M059J (cell line): ENCODE measurements at places on chromosomes 3 and 15. TPM values are rescaled to one million over a fixed set of nuclear protein-coding genes. Genes with fewer than 3 reads are reported as not detected.
A peak's percentile ranks its signal among the peaks of the same experiment; 100 is the strongest.

DNA sequence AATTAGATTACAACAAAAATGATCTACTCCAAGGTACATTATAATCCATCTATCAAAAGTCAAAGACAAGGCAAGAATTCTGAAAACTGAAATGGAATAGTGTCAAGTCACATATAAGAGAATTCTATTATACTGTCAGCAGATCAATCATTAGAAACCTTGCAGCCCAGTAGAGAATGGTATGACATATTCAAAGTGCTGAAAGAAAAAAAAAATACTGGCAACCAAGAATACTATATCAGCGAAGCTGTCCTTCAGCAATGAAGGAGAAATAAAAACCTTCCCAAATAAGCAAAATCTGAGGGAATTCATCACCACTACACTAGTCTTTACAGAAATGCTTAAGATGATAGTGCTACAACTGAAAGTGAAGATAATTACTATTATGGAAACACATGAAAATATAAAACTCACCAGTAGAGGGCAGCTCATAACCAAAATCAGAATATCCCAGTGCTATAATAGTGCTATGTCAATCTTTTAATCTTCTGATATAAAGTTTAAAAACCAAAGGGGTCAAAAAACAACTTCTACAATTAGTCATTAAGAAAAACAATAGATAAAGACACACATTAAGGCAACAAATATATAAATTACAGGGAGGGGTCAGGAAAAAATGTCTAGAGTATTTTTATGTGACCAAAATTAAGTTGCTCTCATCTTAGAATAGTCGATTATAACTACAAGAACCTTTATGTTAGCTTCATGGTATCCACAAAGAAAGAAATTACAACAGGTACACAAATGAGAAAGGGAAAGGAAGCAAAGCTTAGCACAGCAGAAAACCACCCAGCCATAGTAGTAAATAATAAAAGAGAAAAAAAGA, 190.7 kb upstream of the CNTN6 start:
- DNase-seq = no peak

DNA sequence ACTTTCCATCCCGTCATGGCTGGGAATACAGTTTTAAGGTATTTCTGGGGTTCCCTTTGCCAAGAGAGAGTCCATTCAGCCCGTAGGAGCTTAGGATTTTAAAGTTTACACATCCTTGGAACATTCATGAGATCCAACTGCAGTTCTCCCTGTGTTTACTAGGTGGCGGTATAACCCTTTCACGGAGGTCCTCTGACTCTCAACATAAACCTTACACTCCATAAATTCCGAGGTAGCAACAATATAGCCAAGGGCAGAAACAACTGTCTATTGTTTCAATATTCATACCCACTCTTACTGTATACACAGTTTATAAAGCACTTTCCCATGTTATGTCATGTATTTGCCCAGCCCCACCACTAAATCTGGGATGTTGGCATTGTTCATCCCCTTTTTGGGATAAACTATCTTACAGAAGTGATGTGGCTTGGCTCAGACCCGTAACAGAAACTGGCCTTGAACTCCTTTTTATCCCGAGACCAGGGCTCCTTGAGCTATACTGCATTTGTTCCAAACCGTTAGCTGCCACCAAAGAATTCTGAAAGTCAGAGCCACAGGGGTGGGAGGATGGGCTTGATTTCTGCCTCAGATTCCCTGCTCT, 69.2 kb upstream of the COL6A5 start:
- DNase-seq = peak; percentile 45

- DNase-seq = peak; percentile 76
Observed at GRCh38 chr3:193972832-193973231, 163.1 kb upstream of the HES1 start.

- DNase-seq = peak; percentile 86
Observed at GRCh38 chr15:29698030-29698701, 124.1 kb downstream of the TJP1 start.

The NOX5 gene
- total RNA-seq = 0.34 and 1.1 TPM in 2 replicates

GRCh38 chr15:58880320-58880719, 53.2 kb downstream of the SLTM start:
- no peak for DNase-seq

GRCh38 chr15:44719293-44719999, 8.1 kb downstream of the B2M start:
- peak; percentile 91 for DNase-seq

The KY gene
- total RNA-seq = 0.66 and 0.76 TPM in 2 replicates

DNA sequence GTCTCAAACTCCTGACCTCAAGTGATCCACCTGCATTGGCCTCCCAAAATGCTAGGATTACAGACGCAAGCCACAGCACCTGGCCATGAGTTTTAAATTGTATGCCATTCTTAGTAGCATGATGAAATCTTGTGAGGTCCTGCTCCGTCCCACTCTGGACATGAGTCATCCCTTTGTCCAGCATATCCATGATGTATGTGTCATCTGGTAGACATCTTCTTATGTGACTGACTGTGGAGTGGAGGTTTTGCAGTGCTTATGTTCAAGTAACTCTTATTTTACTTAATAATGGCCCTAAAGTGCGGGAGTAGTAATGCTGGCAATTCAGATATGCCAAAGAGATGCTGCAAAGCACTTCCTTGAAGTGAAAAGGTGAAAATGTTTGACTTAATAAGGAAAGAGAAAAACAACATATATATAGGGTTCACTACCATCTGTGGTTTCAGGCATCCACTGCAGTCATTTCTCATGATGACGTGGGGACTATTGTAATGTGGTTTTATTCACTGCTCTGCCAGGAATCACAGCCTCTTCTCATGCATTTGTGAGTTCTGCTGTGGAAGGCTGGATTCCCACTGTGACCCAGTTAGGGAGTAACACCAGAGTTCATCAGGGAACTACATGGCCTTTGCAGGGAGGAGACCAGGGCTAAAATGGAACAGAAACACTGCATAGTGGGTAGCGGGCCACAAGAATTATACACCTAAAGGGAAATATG, 204.6 kb upstream of the STRIT1 start:
- peak; percentile 70 for DNase-seq

The BFSP2 gene
- not detected in 2 replicates for total RNA-seq

- no peak for DNase-seq
Observed at GRCh38 chr15:98686983-98687382, 38.6 kb downstream of the IGF1R start.

The GABRA5 gene
- total RNA-seq = 0.57 TPM in 1 of 2 replicates, not detected in the other

DNA sequence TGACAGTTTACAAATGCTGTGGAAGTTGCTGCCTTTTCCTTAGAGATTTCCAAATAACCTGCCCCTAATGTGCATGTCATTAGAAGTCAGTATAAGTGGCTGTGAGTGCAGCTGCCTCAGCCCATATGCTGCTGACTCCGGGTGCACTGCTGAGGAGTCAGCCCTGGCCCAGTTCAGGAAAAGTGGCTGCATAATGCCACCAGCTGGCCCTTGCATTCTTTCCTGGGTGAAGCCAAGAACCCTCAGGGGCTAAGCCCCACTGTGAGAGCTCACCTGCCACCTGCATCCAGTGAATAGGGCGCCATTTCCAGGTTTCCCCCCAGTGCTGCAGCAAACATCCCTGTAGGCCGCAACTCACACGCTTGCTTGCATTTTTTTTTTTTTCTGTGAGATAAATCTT, 139.9 kb downstream of the TJP1 start:
- DNase-seq = no peak

The FRMD5 gene
- 4.1 and 9.7 TPM in 2 replicates for total RNA-seq

DNA sequence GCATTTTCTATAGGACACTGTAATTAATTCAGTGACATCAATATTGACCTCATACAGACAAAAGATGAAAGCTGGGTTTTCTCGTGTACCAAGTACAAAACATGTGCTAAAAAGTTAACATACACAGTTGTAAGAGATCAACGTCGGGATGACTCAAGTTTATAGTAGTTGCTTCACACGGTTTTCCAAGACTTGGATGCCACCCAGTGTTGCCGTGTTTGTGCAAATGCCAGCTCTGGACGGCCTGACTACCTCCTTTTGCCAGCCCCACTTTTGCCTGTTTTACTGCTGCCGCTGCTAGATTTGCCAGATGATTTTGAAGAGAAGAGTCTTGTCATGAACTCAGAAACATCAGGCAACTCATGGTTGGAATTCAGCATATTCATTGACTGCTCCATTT, 17.6 kb downstream of the EMC7 start:
- peak; percentile 79 for DNase-seq

The AAGAB gene
- 75.0 and 106 TPM in 2 replicates for total RNA-seq

The TRPM1 gene
- total RNA-seq = 0.02 TPM in 1 of 2 replicates, not detected in the other

- no peak for DNase-seq
Observed at GRCh38 chr3:142081178-142081577, 68.2 kb downstream of the TFDP2 start.

GRCh38 chr3:55620351-55621025, 133.4 kb upstream of the WNT5A start:
- DNase-seq = peak; percentile 90

The TNNC1 gene
- not detected in 2 replicates for total RNA-seq

GRCh38 chr3:115248274-115248673, 101.2 kb upstream of the ZBTB20 start:
- DNase-seq = peak; percentile 85

GRCh38 chr3:108472001-108472591, 38.3 kb downstream of the MYH15 start:
- peak; percentile 94 for DNase-seq

- peak; percentile 69 for DNase-seq
Observed at GRCh38 chr15:99409097-99409473, 156.7 kb upstream of the MEF2A start.

- peak; percentile 91 for DNase-seq
Observed at GRCh38 chr15:48695088-48695826, 49.7 kb upstream of the FBN1 start.

DNA sequence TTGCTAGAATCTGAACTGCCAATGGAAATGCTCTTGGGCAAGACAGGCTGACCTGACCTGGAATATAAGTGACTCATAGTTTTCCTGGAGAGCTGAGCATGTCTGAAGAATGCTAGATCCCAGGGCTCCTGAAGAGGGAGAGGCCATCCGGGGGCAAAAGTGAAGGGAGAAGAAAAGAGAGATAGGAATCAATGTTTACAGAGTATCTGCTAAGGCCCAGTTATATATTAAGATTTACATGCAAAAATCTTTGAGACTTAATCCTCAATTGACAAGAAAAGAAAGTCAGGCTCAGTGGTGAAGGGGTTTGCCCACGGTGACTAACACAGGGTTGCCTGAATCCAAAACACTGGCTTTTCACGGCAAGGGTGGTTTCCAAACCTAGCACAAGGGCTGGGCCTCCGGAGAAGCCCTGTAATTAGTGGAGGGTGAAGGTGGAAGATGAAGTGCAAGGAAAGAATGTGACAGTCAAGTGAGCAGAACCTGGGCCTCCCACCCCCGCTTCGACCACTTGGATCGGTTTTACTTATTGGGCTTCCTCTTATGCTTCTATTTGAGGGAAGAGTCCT, 91.7 kb upstream of the FGF12 start:
- peak; percentile 95 for DNase-seq

- DNase-seq = no peak
Observed at GRCh38 chr15:67515090-67515489, 5.8 kb upstream of the C15orf61 start.

GRCh38 chr3:14837878-14838258, 19.1 kb downstream of the FGD5 start:
- DNase-seq = no peak

The CTXN2 gene
- total RNA-seq = 0.20 TPM in 1 of 2 replicates, not detected in the other

The CTDSPL gene
- total RNA-seq = 9.5 and 18.3 TPM in 2 replicates

- DNase-seq = no peak
Observed at GRCh38 chr15:74257105-74257504, 21.0 kb downstream of the CCDC33 start.

- no peak for DNase-seq
Observed at GRCh38 chr3:64354956-64355355, 129.7 kb upstream of the PRICKLE2 start.

DNA sequence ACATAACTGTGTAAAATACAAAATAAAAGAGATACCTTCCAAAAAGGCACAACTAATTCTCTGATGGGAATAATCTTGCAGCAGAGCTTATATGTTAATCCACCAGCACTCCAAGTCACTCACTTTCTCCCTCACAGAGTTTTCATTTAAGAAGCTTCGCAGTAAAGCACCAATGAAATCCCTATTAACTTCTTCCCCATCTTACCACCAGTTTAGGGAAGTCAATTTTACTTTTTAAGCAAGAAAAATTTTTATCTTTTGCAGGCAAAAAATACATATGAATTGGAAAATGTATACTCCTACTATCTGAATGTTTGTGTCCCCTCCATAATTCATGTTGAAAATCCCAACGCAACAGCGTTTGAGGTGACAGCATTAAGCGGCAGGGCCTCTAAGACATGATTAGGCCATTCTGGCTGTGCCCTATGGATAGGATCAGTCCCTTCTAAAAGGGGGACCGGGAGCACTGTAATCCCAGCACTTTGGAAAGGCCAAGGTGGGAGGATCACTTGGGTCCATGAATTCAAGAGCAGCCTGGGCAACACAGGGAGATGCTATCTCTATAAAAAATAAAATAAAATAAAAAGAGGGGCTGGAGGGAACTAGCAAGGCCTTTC, 435.8 kb downstream of the SHQ1 start:
- no peak for DNase-seq

The THAP10 gene
- total RNA-seq = 4.5 and 6.6 TPM in 2 replicates

DNA sequence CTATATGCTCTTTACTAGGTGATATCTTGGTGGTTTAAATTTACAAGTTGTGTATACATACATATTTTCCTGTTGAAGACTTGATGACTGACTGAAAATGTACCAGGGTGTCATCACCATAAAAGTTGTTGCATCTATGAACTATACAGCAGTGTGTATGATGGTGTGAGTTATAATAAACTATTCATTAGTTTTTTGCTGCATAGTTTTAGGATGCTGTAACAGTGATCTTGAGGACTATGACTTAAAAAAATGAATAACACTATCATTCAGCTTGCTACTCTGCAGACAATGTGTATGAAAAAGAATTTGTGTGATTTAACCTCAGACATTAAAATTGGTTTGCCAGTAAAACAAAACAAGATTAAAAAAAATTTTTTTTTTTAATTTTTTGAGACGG, 49.0 kb downstream of the UBE2E2 start:
- no peak for DNase-seq

DNA sequence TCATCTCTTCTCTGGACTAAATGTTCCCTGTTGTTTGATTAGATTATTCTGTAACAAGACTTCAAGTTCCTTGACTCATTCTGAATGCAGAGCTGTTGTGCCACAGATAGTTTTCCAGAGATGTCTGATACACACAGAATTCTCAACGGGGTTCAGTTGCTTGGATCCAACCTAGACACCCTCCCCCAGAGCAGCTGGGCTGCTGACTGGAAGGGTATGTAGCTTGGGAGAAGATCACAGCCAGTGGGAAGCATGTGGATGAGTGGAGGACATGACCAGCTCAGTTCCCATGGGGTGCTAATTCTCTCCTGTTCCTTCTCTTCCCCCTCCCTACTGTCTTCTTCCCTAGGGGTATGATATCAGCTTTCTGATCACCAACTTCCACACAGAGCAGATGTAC, 6.6 kb upstream of the TTLL3 start:
- no peak for DNase-seq

- peak; percentile 35 for DNase-seq
Observed at GRCh38 chr3:133294253-133294652, 105.6 kb upstream of the BFSP2 start.

DNA sequence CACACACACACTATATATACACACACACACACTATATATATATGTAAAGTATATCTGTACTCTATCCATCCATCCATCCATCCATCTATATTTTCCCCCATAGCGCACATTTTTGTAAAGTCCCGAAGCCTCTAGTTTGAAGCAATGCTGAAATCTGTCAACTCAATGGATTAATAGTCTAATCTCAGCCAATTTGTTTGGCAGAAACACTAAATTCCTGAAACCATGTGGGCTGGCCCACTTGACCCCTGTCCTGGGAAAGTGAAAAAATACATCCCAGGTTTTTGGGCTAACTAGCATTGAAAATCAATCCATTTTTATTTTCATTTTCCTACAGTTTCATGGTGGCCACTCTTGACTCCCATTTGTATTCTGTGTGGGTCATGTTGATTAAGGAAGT, 166.7 kb downstream of the SLCO3A1 start:
- no peak for DNase-seq

The BDH1 gene
- total RNA-seq = 12.4 and 24.7 TPM in 2 replicates

- no peak for DNase-seq
Observed at GRCh38 chr15:91801836-91802534, 51.5 kb upstream of the SLCO3A1 start.
